Neural progenitor cell (in vitro differentiated cells): ENCODE measurements at places on chromosomes 6 and 20. TPM values are rescaled to one million over a fixed set of nuclear protein-coding genes. Genes with fewer than 3 reads are reported as not detected.
A peak's percentile ranks its signal among the peaks of the same experiment; 100 is the strongest.

SLC22A7 gene
- not detected in 2 replicates for total RNA-seq

TNXB gene
- 0.71 and 3.2 TPM in 2 replicates for total RNA-seq

FNDC11 gene
- 0.39 and 9.0 TPM in 2 replicates for total RNA-seq

AK9 gene
- total RNA-seq, result 7.2 and 8.2 TPM in 2 replicates

DNA sequence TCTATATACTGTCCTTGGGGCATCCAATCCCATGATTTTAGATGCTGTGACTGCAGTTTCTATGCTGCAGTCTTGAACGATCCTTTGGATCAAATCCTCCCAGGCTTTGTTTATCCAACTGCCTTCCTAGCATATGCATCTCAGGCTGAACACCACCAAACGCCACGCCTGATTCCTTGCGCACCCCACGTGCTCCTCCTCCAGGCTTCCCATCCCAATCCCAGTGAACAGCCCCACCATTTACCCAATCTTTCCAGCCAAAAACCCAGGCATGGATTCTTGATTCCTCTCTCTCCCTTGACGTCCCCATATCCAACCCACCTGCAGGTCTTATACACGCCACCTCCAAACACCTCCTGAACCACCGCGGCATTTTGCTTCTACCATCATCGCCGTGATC lies 7.8 kb downstream of the PDE10A start:
- H3K4me3 ChIP-seq, result no peak overlapping the region
- H3K27ac ChIP-seq, result no peak overlapping the region
- H3K36me3 ChIP-seq, result no peaks in the 10 kb centered on the region
- no peak for DNase-seq
- peaks cover 34% of the 10 kb centered on the region for H3K27me3 ChIP-seq

DNA sequence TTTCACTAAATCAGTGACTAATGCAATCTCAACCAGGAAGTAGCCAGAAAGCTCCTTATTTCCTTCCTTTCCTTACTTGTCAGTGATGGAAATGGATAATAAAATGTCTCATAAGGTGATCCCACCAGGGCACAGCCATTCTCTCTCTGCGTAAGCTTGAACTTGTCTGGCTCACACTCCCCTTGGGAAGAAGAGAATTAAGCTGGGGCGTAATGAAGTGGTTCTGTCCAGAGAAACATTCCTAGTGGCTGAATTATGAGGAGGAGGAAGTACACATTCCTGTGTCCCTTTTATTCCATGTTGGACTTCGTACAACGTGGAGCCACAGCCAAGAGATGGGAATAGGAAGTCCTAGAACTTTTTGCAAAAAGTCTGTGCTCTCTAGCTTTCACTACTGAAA lies 93.7 kb downstream of the MTHFD1L start:
- no peak overlapping the region for H3K4me3 ChIP-seq
- no peaks in the 10 kb centered on the region for H3K36me3 ChIP-seq
- H3K27me3 ChIP-seq, result no peaks in the 10 kb centered on the region

DNA sequence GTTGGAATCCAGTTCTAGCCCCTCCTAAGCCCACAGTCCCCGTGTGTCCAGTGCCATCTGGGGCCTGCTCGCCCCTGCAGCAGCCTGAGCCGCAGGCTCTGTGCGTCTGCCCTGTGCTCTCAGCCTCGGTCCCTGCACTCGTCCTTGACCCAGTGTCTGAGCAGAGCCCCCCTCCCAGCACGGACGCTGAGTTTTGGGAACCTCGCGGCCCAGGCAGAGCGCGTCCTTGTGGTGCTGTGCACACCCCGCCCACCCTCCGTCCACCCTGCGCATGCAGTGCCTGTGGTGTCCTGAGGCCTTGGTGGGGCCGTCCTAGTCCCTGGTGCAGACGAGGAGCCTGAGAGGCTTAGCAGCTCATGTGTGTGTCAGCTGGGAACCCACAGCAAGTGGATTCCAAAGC lies 31.6 kb downstream of the OSBPL2 start:
- peaks cover under 1% of the 10 kb centered on the region for H3K36me3 ChIP-seq
- H3K27me3 ChIP-seq, result no peaks in the 10 kb centered on the region
- H3K4me1 ChIP-seq, result no peaks in the 10 kb centered on the region
- H3K4me3 ChIP-seq, result no peak overlapping the region

DNA sequence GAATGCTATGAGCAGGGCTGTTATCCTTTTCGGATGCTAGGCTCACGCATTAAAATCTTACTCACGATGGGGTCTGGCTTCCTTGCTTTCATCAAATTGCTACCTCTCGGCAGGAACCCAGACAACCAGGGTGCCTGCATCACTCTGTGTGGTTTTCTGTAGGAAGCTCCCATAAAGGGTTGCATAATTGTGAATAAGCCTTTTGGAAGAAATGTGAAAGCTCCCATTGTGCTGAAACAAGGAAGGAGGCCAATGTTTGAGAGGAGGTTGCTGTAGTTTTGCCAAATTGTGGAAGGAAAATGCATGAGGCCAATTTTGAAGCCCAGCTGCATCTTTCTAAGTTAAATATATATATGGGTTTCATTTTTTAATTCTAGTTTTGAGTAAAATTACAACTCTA lies 615.5 kb downstream of the C6orf118 start:
- H3K27me3 ChIP-seq, result no peaks in the 10 kb centered on the region
- no peaks in the 10 kb centered on the region for H3K36me3 ChIP-seq

- no peak overlapping the region for H3K4me3 ChIP-seq
- H3K4me1 ChIP-seq, result no peaks in the 10 kb centered on the region
- H3K27me3 ChIP-seq, result peaks cover 80% of the 10 kb centered on the region
- no peak for DNase-seq
- no peak overlapping the region for H3K27ac ChIP-seq
These were observed 101.8 kb downstream of the YTHDF1 start for GRCh38 chr20:63114006-63114692.

DNA sequence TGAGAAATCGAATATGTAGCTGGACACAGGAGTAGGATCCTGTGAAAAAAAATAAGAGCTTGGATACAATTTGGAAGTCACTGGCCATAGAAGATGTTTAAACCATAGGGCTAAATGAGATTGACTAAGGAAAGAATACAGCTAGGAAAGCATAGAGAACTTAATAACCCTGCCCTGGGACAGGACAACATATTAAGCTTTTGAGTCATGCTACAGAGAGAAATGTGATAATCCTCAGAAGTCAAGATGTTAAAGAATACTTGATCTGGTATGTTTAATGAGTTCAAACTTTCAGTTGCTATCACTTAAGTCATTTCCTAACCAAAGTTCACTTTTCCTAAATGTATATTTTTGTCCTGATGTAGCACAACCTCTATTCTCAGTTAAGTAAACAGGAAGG lies 154.6 kb upstream of the TSHZ2 start:
- no peak overlapping the region for H3K4me3 ChIP-seq
- H3K27ac ChIP-seq, result no peak overlapping the region
- DNase-seq, result no peak
- H3K27me3 ChIP-seq, result no peaks in the 10 kb centered on the region

DNA sequence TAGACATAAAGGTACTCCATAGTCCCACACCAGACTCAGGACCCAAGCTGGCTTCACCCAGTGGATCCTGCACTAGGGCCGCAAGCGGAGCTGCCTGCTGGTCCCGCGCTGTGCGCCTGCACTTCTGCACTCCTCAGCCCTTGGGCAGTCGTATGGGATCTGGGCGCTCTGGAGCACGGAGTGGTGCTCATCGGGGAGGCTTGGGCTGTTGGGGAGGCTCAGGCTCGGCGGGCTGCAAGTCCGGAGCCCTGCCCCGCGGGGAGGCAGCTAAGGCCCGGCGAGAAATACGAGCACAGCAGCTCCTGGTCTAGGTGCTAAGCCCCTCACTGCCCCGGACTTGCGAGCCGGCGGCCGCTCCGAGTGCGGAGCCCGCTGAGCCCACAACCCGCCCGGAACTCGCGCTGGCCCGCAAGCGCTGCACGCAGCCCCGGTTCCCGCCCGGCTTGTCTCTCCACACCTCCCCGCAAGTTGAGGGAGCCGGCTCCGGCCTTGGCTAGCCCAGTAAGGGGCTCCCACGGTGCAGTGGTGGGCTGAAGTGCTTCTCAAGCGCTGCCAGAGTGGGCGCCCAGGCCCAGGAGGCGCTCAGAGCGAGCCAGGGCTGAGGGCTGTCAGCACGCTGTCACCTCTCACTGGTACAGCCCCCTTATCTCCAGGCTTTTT lies 33.4 kb upstream of the GCNT2 start:
- no peak overlapping the region for H3K27ac ChIP-seq
- H3K36me3 ChIP-seq, result no peaks in the 10 kb centered on the region
- peak overlapping the region; percentile 34 for H3K4me3 ChIP-seq
- peak; percentile 24 for DNase-seq
- no peaks in the 10 kb centered on the region for H3K4me1 ChIP-seq

- no peaks in the 10 kb centered on the region for H3K4me1 ChIP-seq
- no peak overlapping the region for H3K4me3 ChIP-seq
- no peaks in the 10 kb centered on the region for H3K36me3 ChIP-seq
- H3K27ac ChIP-seq, result no peak overlapping the region
These were observed 64.4 kb downstream of the SLC23A2 start for GRCh38 chr20:4936851-4937406.

- H3K36me3 ChIP-seq, result no peaks in the 10 kb centered on the region
- no peak overlapping the region for H3K4me3 ChIP-seq
- H3K4me1 ChIP-seq, result no peaks in the 10 kb centered on the region
- H3K27me3 ChIP-seq, result no peaks in the 10 kb centered on the region
- no peak overlapping the region for H3K27ac ChIP-seq
These were observed 34.2 kb downstream of the CEP162 start for GRCh38 chr6:84193114-84193708.

GRCh38 chr20:48957053-48957481 lies 35.6 kb downstream of the ARFGEF2 start:
- no peaks in the 10 kb centered on the region for H3K27me3 ChIP-seq
- H3K4me3 ChIP-seq, result no peak overlapping the region
- H3K36me3 ChIP-seq, result no peaks in the 10 kb centered on the region
- DNase-seq, result no peak
- no peak overlapping the region for H3K27ac ChIP-seq
- no peaks in the 10 kb centered on the region for H3K4me1 ChIP-seq
